ENCODE measurements at places on chromosomes 7 and 10.

DNA sequence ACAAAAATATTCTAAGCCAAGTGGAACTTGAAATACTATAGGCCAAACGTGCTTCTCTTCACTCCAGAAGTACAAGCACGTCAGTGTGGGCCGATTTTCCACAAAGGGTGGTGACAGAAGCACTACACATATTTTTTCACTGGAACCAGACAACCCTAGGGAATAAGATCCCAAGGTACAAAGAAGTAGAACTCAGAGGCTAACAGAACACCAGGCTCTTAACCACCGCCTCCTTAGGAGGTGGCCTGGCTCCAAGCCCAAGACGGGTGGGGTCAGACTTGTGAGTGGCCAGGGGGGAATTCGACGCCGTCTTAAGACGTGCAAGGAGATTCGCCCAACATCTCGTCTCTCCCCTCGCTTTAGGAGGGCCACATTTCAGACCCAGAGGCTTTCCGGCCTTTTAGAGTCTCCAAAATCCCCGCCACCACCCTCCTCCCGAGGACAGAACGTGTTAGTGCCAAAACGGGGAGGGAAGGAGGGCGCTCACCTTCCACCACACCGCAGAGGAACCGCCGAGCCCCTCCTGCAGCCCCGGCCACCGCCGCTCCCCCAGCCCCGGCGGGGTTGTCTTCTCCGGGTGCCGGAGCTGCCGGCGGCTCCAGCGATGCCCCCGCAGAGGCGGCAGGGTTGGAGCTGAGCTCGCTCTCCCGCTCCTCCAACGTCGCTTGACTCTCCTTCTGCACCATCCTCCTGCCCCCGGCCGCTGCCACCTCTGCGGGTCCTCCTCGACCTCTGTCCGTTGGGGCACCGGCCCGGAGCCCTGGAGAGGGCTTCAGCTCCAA is 716 bp downstream of the OGA start:
- DNase-seq = no peak

GRCh38 chr7:116984917-116985316 is 31.6 kb downstream of the ST7 start:
- DNase-seq = no peak

DNA sequence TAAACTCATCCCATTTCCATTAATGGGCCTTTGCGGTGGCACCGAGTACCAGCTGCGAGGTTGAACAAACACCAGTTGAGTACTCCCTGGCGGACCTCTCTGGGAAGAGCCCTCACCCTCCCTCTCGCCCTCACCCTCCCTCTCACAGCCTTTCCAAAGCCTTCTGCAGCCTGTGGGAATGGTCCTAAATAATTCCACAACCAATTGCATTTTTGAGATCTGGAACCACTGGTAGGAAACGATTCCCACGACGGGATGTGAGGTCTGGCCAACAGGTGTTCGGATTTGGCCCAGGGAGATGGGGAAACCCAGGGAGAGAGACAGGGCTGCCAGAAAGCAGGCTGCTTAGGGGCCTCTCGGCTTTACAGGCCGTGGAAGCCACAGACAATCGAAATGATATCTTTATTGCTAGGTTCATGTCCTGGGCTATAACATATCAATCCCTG is 5.3 kb downstream of the PTF1A start:
- no peak for DNase-seq

GRCh38 chr7:100509231-100509630 is 25.5 kb downstream of the NYAP1 start:
- DNase-seq = no peak

- DNase-seq = no peak
Observed at GRCh38 chr7:2002561-2003450, 229.9 kb downstream of the MAD1L1 start.

DNA sequence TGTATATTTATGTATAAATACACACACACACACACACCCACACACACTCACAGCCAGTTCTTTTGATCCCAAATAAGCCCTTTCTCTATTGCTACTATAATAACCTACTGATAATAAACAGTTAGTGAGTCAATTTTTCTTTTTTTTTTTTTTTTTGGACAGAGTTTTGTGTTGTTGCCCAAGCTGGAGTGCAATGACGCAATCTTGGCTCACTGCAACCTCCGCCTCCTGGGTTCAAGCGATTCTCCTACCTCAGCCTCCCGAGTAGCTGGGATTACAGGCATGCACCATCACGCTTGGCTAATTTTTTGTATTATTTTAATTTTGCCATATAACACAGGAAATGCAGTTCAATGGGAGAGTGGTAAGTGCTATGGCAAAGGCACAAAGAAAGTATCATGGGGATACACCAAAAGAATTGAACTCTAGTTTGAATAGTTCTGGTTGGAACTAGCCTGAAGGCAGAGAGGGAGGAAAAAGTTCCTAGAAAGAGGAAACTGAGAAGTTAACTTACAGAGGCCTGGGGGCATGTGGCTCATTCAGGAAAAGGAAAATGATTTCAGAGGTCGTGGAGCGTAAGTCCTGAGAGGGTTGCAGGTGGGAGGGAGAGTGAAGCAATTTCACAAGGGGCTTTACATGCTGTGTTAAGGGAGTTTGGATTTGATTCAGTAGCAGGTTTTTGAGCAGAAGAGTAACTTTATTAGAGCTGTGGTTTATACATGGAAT is 44.4 kb upstream of the JCAD start:
- no peak for DNase-seq

- DNase-seq = no peak
Observed at GRCh38 chr7:85285527-85285926, 98.7 kb upstream of the SEMA3D start.

DNA sequence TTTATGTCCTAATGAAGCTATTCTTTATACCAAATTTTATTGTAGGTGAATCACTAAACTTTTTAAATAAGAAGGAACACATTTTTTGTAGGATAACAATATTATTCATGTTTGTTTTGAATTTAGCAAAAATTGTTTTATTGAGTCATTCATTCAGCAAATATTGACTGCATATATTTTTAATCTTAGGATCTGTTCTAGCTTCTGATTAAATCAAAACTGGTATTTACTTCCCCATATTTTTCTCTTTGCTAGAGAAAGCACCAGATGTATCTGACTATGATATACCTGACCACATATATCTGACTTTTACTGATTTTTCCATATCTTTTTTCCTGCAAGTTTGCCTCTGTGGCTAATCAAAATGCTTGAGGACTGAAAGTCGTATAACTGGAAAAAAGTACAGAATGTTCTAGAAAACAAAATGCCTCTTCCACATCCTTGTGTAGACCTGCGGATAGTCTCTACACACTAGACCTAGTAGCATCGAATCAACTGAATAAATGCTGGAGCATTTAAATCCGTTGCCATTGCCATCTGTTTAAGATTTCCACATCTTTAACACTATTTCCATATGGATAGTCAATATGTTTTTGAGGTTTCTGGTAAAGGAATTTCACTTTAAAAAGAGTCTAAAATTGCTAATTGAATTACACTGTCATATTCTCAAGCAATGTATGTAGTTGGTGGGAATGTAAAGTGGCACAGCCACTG is 594.7 kb downstream of the KCNMA1 start:
- DNase-seq = no peak

DNA sequence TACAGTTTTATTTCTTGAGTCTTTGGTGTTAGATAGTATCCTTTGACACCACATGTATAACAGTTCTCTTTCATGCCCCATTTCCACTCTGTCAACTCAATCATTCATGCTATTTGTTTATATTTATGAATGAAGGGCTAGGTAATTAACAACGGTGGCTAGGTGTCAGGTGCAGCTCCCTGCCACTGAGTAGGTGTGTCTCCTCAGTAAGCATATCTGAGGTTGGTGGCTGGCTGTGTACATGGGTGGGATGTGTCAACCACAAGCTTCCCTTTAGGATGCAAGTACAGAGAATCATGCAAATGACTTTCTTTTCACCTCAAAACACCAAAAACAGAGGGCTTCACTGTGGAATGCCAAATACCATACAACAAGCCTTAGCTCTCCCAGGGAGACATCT is 83.4 kb downstream of the ZNF365 start:
- DNase-seq = no peak

- no peak for DNase-seq
Observed at GRCh38 chr7:77430927-77431326, 14.8 kb upstream of the GSAP start.

GRCh38 chr10:64283621-64284020 is 762.4 kb downstream of the REEP3 start:
- no peak for DNase-seq

DNA sequence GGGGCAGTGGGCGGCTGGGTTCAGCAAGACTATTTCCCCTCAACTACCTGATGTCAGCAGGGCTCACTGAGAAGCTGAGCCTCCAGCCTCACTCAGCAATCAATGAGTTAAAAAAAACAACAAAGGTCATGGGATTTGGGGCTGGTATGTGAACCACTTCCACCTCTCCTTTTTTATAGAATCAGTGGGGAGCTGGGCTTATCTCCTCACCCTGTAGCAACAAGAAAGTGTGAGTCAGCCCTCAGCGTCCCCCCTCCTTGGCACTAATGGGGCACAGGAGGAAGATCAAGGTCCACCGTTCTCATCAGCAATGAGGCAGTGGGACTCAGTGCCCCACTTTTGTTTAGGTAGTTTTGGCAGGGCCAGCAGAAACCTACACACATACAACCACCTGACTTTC is 823.5 kb upstream of the POM121L12 start:
- no peak for DNase-seq

DNA sequence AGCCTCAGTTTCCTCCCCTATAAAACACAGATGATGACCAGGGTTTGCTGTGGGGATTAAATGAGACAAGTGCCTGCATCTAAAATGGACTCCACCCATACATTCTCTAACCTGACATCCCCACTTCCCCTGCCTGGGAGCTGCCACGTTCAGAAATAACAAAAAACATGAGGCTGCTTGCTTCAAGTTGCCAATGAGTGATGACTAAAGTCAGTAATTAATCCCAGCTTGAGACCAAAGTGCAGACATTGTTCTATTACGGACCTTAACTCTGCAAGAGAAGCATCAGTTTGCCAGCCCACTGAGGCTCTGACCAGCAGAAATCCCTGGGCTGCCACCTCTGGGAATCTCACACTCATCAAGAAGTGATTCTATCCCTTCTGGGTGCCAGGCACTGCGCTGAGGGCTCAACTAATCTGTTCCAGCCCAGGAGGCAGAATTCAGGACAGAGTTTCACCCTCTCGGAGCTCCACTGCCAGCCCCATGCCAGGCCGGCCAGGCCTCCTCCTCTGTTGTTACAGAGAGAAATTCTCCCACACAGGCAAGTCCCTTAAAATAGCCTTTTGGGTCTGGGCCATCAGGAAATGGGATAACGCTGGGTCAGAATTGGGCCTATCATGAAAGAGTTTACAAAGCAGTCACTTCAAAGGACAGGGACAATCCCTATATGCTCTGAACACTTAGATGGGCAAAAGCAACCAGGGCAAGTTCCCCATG is 11.4 kb downstream of the SH3PXD2A start:
- DNase-seq = no peak

GRCh38 chr7:138625084-138625848 is 75.9 kb downstream of the SVOPL start:
- no peak for DNase-seq

GRCh38 chr10:33395201-33395600 is 60.7 kb upstream of the NRP1 start:
- no peak for DNase-seq

DNA sequence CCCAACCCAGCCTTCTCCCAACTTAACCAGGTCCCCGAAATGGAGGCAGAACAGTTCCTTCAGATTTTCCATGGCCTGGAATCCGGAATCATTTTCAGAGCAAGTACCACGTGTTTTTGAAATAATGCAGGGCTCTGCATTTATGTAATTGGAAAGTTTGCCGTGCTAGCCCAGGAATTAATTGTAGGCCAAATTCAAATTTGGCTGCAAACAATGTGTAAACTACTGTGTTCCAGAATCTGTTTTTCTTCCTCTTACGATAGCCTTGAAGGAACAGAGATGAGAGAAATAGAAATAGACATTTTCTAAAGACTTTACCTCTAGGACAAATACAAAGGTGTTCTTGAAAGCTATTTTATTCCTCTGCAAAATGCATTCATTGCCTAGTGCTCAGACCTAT is 77.4 kb downstream of the FAM107B start:
- no peak for DNase-seq

DNA sequence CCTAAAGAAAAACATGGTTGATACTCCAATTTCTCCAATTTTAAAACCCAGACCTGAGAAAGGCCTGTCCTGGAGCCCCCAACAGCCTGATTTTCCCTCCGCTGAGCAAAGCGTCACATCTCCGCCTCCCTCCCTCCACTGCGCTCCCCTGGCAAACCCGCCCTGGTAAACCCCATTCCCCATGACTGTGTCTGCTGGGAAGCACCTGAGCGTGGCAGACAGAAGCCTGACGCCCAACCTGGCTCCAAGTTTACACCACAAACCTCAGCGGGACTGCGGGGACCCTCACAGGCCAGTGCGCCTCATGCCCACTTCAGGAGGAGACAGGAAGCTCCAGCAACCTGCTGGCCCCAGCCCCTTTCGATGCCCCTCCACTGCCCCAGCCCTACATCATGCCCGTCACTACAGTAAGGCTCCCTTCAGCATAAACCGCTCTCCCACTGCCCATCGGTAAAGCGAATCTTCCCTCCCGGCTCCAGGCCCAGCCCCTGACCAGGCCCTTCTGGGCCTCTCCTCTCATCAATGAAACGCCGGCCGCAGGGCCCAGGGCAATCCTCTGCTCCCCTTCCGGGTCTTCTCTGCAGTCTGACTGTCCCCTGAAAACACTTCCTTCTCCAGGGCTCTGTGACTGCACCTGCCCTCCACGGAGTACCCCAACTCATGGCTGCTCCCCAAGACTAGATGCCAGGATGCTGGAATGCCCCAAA is 233.3 kb downstream of the MAD1L1 start:
- DNase-seq = no peak

- no peak for DNase-seq
Observed at GRCh38 chr7:77455321-77455720, 39.2 kb upstream of the GSAP start.

- DNase-seq = no peak
Observed at GRCh38 chr10:112532956-112533355, 85.9 kb downstream of the VTI1A start.

- no peak for DNase-seq
Observed at GRCh38 chr7:95501261-95501832, 15.6 kb downstream of the ASB4 start.

- no peak for DNase-seq
Observed at GRCh38 chr10:116866066-116866465, 16.8 kb downstream of the ENO4 start.

GRCh38 chr7:95546647-95547046 is 49.7 kb downstream of the PDK4 start:
- DNase-seq = no peak

- no peak for DNase-seq
Observed at GRCh38 chr7:130872756-130873448, 138.9 kb upstream of the KLF14 start.

- no peak for DNase-seq
Observed at GRCh38 chr7:151079199-151079910, 1.3 kb downstream of the FASTK start.

DNA sequence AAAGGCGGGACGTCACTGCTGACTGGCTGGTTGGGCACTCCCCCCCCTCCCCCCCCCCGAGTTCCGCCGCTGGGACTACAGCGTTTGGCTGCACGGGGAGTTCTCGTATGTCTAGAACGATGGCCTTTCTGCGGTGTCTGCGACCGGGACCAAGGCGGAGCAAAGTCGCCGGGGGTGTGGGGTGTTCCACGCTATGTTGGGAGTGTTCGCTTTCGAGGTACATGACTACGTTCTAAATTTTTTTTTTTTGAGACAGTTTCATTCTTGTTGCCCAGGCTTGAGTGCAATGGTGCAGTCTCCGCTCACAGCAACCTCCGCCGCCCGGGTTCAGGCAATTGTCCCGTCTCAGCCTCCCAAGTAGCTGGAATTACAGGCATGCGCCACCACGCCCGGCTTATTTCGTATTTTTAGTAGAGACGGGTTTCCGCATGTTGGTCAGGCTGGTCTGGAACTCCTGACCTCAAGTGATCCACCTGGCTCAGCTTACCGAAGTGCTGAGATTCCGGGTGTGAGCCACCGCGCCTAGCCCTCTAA is 573 bp upstream of the IDI1 start:
- no peak for DNase-seq
